Large intestine (tissue), 12 donors: ENCODE measurements at places on chromosomes 3 and 15. TPM values are rescaled to one million over a fixed set of nuclear protein-coding genes. Genes with fewer than 3 reads are reported as not detected.

MORC1 gene
- polyA plus RNA-seq: 0.01 TPM

HRH1 gene
- polyA plus RNA-seq: 1.4 TPM

TEX55 gene
- not detected for polyA plus RNA-seq

MKRN2OS gene
- polyA plus RNA-seq: 5.1 TPM

RARRES1 gene
- polyA plus RNA-seq: 111 TPM
